NCI-H1417 treated with DMSO at 0.1 percent for 48 hours (cell line): ENCODE measurements at places on chromosomes 1 and 21.

DNA sequence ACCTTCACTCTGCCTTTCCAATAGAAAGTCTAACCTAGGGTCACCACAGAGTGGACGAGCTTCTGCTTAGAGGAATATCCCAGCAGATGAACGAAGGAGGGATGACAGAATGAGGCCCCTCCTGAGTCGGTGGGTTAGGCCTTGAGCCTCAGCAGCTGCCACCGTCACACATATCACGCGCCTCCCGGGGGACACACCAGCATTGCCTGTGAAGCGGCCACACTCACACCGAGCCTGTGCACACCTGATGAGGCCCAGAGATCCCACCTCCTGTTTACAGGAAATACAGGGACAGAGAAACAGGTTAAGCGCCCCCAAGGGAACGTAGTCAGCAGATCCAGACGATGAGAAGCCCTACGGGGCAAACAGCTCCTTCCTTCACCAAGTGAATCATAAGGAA, 25.1 kb upstream of the LRRC47 start:
- no peak for DNase-seq

- DNase-seq: no peak
Measured at GRCh38 chr1:210726621-210727020, 397.9 kb downstream of the HHAT start.

GRCh38 chr1:165884690-165885304, 57.4 kb downstream of the UCK2 start:
- DNase-seq: no peak

DNA sequence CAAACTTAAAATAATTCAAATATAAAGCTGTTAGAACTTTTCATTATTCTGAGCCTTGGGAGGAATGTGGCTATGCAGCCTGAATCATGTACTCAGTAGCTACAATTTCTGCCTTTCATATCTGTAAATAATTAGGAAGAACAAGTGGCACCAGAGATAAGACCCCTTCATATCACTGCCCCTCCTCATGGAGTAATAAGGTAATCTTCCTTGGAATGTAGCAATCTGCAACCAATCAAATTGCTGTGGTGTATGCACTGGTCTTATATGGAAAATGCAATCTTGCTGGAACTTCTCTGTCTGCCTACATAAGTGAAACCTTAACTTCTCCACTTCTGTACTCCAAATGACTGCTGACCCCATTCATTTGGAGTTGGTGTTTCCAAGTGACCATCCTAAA, 104.4 kb upstream of the VANGL1 start:
- no peak for DNase-seq

GRCh38 chr21:8990326-8991087, 1530.9 kb upstream of the TPTE start:
- DNase-seq: no peak

DNA sequence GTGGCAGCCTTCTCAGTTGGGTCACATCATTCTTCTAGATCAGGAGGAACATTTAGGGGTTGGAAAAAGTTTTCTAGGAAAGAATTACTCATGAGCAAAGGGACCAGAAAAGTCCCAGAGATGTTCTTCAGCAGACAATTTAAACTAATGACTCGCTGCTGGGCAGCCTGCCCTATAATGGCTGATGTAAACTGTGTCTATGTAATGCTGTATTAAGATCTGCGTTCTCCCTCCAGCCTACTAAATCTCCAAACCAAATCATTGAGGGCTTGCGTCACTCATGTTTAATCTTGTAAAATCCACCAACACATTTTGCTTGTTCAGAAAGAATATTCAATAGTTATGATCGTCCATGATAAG, 92.1 kb downstream of the LRRC8C start:
- no peak for DNase-seq

DNA sequence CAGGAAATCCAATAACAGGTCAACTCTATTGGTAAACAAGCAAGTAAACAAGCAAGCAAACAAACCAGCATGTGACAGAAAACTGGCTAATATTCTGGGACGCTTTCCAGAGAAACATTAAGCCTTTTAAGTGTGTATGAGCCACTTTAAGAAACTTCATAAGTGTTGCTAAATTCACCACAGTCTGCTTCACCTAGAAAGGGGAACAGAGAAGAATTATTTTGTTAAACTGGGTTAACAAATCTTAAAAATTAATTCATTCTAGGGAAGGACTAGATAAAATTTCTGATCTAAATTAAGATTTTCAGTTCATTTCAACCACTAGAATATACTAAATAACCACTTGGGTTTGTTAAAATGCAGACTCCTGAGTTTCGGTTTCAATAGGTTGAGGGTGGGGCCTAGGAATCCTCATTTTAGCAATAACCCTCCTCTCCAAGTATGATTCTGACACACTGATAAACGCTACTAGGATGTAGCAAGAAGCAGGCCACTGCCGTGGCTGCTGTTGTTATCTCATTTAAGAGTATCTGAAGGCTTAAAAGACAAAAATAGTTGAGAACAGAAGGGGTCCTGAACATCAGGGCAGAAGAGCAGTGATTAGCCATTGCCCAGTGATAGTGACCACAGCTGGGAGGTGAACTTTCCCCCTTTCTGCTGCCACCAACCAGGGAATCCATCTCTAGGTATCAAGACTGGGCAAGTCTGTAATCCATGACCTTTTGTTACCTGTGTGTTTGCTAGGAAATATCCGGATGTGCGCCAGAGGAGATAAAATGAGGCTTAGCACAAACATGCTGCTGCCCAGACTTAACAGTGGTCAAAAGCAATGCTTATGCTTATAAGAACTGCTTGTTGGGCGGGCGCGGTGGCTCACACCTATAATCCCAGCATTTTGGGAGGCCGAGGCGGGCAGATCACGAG, 11.2 kb downstream of the CREG1 start:
- DNase-seq: no peak

DNA sequence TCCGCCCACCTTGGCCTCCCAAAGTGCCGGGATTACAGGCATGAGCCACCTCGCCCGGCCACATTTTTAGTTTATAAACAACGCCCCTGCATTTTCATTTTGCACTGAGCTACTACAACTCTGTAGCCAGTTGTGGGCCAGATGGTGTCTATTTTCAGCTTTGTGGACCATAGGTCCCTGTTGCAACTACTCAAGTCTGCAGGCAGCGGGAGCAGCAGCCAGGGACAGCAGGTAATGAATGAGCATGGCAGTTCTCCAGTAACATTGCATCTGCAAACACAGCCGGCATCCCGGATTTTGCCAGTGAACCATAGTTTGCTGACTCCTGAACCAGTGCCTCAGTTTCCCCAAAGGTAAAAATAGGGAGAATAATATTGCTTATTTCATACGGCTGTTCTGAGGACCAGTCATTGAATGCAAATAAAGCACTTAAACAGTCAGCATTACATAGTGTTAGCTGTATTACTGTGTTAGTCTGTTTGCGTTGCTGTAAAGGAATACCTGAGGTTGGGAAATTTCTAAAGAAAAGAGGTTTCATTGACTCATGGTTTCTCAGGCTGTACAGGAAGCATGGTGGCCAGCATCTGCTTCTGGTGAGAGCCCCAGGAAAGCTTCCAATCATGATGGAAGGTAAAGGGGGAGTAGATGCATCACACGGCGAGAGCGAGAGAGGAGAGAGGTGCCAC, 65.5 kb upstream of the SLC45A1 start:
- no peak for DNase-seq

DNA sequence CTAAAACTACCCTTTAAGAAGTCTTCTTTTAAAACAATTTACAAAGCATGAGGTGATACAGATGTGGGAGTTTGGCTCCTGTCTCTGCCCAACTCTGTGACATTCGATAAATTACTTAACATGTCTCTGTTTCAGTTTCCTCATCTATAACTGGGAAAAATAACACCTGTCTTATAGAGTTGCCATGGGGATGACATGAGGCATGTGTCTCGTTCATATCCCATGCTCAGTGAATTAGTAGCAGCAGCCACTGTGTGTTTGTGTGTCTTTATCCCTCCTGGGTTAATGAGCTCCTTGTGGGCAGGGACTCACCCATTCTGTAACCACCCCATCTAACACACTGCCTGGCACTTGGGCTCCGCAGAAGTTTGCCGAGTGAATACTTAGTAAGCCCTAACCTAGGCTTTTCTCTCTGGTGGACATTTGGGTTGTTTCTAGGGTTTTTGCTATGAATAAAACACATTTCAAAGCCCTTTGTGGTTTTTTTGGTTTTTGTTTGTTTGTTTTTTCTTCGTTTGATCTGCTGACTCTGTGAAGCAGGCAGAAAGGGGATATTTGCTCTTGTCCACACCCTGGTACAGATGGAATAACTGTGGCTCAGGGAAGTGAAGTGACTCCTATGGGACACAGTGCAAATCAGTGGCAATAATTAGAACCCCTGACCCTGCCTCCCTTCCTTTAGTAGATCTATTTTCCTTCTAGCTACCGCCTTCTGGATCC, 797 bp upstream of the KCNJ9 start:
- no peak for DNase-seq

GRCh38 chr1:231729544-231729943, 103.0 kb downstream of the DISC1 start:
- DNase-seq: no peak

DNA sequence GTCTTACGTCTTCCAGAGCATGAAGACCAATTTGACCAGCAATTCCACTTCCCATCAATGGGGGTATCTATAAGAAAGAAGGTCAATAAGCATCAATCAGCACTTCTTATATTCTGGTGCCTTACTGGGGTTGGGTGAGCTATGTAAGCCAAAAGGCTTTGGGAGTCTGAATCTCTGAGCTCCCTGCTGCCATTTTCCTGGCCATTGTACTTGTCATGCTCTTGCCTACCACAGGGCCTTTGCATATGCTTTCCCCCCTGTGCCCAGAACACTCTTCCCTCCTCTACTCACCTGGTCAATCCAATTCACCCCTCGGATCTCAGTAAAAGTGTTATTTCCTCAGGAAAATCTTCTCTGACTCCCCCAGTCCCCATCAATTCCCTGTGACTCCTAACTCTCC, 36.3 kb downstream of the C8B start:
- DNase-seq: no peak

DNA sequence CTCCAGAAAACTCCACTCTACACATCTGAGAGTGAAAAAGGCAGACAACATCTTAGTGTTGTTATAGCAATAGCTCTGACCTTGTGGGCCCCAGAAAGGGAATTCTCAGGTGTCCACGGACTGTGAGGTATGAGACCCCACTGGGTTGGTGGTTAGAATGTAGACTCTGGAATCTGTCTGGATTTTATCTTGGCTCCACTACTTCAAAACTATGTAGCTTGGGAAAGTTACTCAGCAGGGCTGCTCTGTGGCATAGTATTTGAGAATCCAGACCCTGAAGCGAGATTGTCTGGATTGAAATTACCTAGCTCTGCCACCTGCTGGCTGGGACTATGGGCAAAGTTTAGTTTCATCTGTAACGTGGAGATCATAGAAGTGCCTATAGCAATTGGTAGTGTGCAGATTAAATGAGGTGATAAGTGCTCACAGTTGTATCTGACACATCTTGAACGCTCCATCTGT, 25.8 kb downstream of the PRDM2 start:
- no peak for DNase-seq

DNA sequence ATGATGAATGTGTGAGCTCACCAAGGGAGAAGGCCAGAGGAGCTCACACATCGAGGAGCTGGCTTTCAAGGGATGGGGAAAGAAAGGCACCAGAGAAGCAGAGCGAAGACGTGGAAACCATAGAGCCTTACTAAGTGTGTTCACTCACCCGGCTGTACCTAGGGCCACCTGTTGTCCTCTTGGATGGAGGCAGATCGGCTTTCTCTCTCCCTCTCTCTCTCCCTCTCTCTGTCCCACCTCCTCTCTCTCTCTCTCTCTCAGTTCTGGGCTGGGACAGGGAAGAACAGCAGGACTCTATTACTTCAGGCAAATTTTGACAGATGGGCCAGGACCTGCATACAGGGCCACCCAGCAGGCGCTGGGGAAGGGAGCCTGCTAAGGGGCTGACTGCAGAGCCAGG, 64.8 kb downstream of the HIVEP3 start:
- DNase-seq: no peak
